ENCODE measurements at places on chromosomes 16 and 17.

DNA sequence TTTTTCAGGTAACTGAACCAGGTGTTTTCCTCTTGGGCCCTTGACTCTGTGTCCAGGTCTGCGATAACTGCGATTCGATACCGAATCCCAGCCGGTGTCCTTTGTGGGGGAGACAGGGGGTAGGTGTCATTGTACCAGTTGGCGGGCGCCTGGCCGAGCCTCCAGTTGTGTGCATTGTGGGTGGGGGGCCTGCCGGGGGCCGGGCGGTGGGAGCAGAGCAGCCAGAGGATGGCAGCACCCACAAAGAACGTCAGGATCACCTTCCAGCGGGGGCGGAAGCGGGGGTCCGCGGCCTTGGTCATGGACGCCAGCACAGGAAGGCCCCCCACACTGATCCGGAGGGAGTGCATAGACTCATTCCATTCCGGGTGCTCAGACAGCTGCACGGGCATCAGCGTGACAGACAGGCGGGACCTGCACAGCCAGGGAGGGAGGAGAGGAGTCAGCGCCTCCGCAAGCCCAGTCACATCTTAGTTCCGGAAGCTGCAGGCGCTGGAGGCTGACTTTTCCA is 12.3 kb downstream of the CANT1 start:
- no peak for DNase-seq

DNA sequence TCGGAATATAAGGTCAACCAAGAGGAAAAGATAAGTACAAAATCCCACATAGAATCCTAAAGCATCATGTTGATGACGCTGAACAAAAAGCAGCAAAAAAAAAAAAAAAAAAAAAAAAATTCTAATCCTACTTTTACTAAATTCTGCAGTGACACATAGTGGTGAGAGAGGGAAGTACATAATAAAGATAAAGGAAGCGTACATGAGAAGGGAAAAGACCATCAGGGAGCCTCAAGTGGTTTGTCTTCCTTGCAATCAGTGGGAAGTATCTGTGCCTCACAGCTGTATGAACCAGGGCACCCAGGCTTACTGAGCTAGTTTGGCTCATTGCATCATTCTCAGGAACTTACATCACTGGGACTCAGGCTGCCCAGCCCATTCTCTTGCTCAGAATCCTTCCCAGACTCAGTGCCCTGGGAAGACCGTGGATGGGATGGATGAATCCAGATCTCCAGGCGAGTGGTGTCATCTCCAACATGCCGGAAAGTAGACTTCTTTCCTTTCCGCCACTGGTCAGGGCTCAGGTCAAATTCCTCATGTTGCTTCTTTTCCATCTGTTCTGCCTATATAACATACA is 21.2 kb downstream of the SMG6 start:
- DNase-seq, result no peak

GRCh38 chr16:2151188-2152091 is 3.0 kb downstream of the RAB26 start:
- no peak for DNase-seq

GRCh38 chr17:74796866-74797265 is 20.7 kb upstream of the NAT9 start:
- no peak for DNase-seq

DNA sequence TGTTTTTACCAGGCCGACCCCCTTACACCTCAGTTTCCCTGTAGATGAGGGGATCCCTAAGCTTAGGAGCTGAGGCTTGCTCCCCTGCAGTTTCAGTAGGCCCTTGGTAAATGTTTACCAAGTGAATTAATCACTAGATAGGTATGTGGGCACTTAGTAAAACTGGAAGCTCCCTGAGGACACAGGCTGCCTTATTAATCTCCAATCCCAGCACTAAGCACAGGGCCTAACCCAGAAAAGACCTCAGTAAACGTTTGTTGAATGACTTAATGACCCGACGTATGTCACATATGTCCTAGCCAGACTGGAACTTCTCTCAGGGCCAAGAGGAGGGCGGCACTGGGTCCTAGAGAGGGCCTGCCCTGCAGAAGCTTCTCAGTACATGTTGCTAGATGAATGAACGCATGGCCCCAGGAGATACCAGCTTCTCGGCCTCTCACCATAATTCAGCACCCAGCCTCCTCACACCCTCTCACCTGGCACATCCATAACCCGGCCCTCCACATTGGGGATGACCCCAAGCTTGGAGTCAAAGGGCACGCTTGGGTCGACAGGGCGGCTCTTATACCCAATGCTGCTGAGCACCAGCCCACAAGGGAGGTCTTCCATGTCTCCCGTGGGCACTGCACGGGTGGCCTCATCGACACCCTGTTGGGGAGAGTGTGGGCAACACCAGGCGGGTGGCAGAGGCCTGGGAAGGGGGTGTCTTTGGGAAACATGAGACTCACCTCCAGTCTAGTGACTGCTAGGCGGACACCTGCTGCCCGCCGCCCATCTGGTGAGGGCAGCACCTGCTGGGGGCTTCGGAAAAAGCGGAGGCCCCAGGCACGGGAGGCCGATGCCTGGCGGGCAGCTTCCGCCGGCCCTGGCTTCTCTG is 4.0 kb upstream of the GRIN2C start:
- DNase-seq, result no peak

DNA sequence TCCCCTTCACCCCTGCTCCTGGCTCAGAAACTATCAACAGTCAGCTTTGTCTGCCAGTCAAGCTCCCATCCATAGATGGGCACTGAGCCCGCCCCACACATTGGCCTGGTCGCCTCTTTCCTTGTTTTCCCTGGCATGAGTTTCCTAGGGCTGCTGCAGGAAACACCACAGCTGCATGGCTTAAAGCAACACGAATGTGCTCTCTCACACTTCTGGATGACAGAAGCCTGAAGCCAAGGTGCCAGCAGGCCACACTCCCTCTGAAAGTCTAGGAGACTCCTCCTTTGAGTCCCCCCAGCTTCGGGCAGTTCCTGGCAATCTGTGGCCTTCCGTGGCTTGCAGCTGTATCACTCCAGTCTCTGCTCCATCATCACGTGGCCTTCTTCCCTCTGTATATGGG is 69.9 kb downstream of the TBC1D16 start:
- DNase-seq, result no peak

GRCh38 chr17:40857535-40857934 is 9.5 kb downstream of the KRT12 start:
- DNase-seq, result no peak

DNA sequence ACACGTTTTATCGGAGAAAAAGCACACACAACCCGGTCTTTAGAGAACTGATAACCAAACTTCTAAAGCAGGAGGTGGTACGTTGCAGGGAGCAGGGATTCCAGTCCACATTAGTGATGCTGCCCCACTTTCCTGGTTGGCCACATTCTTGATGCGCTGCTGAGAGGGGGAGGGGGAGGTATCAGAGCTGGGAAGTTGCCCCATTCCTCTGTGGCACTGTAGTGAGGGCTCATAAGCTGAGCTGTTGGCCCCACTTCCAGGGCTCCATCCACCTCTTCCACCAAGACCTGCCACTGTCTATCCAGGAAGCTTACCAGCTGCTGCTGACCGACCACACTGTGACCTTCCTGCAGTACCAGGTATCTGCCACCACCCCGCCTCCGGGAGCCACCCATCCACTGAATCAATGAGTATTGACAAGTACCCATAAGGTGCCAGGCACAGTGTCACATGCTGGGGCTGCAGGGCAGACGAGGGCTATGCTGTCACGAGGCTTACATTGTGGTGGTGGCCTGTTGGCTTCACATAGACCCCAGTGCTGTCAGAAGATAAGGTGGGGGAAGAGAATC is 1.1 kb downstream of the TSEN54 start:
- DNase-seq, result no peak

DNA sequence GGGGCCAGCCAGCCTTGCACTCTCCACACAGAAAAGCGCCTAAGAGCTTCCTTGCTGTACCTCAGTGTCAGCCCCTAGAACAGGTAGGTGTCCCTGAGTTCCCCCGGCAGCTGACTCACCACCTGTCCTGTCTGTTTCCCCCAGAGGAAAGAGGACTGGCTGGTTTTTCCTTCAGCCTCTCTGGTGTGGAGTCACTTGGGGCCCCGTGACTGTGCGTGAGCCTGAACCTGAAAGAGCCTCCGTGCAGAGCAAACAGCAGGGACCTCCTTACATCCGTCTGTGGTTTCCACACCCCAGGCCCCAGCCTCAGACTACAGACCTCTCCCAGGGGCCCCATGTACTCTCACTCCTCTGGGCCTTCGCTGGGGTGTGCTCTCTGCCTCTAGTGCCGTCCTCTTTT is 87.8 kb downstream of the GNAO1 start:
- DNase-seq, result no peak

- no peak for DNase-seq
Observed at GRCh38 chr16:13351181-13351580, 449.8 kb downstream of the SHISA9 start.

DNA sequence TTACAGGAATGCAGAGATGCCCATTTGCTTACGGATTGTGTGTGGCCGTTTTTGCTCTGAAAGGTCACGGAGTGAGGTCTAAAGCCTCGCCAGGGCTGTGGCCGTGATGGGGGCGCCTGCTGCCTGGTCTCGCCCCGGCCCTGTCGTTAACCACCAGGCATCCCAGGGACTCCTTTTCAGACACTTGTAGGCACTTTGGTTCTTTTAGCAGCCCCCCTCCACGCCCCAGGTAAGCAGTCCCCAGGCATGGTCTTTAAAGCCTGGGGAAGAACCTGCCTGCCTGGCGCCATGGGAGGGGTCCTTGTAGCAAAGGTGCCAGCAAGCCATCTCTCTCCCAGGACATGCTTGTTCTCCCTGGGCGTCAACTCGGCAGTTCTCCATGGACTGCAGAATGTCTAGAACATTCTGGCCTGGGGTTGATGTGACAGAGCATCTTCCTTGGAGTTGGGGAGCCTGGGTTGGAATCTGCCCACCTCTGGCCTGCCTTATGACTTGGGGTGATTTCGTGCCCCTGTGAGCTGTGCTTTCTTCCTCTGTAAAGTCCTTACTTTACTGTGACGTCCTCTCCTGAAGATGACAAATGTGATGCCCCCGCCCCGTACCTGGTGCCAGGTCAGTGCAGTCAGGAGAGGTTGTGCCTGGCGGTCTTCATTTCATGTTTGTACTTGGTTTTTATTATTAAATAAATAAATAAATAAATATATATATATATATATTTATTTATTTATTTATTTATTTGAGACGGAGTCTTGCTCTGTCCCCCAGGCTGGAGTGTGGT is 5.4 kb downstream of the KCTD5 start:
- DNase-seq, result no peak

- no peak for DNase-seq
Observed at GRCh38 chr17:562174-562573, 152.5 kb downstream of the VPS53 start.

DNA sequence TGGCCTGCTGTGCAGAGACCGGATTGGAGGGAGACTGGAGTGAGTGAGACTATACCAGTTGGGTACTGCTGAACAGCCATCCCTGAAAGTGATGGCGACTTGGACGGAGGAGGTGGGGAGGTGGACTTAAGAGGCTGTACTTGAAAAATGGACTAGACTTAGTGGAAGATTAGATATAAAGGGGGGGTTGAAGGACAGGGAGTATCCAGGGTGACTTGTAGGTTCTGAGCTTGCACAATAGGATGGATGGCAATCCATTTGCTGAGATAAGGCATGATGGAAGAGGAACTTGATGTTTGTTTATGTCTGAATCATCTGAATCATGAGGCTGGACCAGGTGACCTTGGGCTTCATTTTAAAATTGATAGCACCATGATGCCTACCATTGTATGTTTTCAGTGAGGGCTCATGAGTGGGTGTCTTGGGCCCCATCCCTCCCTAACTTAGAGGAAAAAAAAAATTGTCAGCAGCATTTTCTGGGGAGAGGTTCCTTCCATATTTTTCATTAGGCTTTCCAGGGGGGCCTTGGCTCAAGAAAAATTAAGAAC is 41.2 kb downstream of the PRKCA start:
- DNase-seq, result no peak

DNA sequence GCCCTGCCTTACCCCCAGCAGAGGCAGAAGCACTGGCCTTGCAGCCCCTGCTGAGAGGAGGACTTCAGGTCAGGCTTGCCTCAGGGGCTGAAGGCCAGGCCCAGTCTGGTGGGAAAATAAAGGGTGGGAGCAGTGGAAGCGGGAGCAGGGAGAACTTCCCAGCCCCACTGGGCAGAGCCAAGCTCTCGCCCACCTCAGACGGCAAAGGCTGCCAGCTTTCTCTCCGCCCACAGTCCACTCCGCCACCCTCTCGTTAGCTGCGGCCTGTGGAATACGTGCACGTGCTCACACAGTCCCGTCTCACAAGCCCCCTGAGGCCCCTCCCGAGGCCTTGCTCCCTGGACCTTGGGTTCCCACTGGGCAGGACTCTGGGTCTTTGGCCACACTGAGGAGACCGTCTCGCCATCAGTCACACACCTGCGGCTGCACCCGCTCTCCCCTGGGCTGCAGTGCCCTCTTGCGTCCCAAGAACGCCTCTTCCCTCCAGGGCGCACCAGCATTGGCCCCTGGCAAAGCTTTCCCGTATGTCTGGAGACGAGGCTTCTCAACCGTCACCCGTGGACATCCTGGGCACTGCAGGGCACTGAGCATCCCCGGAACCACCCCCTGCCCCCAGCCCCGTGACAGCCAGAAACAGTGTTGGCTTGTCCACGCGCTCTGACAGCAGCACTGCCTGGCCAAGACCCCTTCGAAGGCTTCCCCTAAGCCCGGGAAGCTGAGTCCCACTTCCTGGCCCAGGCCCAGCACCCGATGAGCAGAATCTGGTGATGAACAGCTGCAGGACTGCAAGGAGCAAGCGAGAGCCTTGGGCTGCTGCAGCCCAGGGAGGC is 8.3 kb downstream of the MRPL28 start:
- DNase-seq, result peak; percentile 43

DNA sequence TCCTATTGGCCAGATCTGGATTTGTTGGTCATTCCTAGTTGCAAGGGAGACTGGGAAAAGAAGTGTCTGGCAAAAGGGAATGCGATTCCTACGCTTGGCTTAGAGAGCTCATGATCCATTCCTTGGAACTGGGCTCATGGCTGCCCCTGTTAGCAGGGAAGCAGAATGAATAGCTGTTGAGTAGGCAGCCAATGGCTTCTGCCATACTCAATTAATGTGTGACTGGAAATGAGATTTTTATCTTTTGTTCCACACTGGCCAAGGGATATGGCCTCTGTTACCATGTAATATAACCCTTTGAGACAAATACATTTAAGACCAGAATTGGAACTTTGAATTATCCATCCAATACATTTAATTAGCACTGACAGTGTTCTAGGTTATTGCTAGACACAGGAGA is 31.0 kb downstream of the FTO start:
- no peak for DNase-seq

GRCh38 chr17:20924306-20924705 is 118.5 kb downstream of the USP22 start:
- DNase-seq, result no peak

DNA sequence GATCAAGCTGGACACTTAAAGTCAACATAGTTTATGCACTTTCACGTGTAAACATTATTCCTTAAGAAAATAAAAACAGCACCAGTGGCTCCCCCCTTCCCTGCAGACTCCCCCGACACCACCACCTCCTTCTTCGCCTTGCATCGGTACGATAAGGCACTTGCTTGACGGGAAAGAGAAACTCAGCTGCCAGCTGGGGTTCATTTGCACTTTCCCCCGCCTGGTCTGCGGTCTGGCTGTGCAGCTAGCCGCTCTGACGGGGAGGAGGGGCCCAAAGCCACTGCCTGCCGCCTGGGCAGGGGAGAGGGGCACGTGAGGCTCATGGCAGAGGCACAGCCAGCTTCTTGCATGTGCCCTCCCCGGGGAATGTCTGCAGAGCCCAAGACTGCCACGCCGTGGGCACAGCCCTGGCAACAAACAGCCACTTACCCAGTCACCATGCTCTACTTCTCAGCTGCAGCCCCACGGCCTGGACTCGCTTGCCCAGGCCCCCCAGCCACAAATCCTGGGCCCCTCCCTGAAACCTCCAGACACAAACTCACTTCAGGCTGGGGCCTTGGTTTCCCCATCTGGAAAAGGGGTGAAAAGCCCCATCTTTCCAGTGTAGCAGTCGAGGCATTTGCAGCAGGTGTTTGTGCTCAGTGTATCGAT is 16.5 kb upstream of the PRM1 start:
- peak; percentile 31 for DNase-seq

GRCh38 chr16:72768591-72768990 is 279.3 kb downstream of the ZFHX3 start:
- DNase-seq, result no peak

Data from stimulated activated CD8-positive, alpha-beta memory T cell treated with anti-CD3 and anti-CD28 coated beads, Interleukin-7, amount 100 ng/mL, for 1 hour (primary cell).